ENCODE measurements at places on chromosomes 5 and 9.
A peak's percentile ranks its signal among the peaks of the same experiment; 100 is the strongest.

GRCh38 chr5:119631660-119632059, 2.3 kb downstream of the FAM170A start:
- no peak for DNase-seq

GRCh38 chr9:114372921-114373448, 14.8 kb downstream of the AKNA start:
- peak; percentile 85 for DNase-seq

- no peak for DNase-seq
These were observed 53.4 kb downstream of the PFDN1 start for GRCh38 chr5:140249536-140249935.

DNA sequence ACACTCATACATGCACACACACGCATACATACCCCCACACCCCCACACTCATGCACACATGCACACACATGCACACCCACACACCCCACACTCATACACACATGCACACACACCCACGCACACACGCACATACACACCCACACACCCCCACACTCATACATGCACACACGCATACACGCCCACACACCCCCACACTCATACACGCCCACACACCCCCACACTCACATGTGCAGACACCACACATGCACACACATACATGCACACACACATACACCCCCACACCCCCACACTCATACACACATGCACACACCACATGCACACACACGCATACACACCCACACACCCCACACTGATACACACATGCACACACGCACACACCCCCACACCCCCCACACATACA, 118.3 kb downstream of the COL5A1 start:
- no peak for DNase-seq

DNA sequence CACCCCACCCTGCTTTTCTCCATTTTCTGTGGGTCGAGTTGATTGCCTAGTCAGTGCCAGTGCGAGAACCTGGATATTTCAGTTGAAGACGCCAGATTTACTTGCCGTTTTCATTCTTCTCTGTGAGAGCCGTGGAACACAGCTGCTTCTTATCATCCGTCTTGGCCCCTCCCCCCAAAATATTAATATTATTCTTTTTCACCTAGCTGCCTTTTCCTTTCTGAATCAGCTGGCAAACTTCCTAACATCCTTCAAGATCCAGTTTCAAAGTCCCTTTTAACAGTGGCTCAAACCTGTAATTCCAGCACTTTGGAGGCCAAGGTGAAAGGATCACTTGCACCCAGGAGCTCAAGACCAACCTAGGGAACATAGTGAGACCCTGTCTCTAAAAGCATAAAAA, 117.1 kb upstream of the RASA1 start:
- DNase-seq: no peak

DNA sequence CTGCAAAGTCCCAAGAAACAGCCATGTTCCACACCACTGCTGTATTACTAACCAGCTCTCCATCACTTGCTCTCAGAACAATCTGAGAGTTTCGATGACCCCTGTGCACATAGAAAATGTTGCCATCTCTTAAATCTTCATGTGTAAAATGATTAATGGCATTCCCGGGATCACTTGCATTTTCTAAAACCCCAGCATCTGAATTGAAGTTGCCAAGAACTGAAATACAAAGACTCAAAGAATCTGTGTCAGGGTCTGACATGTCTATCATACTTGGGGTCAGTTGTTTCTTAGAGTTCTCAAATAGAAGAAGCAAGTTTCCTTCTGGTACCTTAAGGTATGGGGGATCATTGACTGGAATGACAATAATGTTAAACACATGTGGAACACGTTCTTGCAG, 115.1 kb downstream of the ESM1 start:
- DNase-seq: no peak

DNA sequence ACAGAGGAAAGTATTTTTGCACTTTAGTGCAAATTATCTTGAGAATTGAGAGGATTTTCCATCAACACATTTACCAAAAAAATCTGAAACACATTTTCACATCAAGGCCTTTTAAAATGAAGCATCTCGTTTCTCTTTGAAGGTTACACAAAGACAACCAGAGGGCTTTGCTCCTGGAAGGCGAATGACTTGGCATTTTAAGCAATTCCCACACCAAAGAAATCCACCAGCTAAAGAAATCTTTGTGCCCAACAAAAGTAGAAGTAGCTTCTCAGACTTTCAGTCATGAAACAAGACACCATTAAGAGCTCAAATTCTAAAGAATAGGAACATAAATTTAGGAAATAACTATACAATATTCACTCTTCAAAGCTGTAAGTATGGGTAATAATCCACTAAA, 59.9 kb downstream of the HABP4 start:
- DNase-seq: no peak

DNA sequence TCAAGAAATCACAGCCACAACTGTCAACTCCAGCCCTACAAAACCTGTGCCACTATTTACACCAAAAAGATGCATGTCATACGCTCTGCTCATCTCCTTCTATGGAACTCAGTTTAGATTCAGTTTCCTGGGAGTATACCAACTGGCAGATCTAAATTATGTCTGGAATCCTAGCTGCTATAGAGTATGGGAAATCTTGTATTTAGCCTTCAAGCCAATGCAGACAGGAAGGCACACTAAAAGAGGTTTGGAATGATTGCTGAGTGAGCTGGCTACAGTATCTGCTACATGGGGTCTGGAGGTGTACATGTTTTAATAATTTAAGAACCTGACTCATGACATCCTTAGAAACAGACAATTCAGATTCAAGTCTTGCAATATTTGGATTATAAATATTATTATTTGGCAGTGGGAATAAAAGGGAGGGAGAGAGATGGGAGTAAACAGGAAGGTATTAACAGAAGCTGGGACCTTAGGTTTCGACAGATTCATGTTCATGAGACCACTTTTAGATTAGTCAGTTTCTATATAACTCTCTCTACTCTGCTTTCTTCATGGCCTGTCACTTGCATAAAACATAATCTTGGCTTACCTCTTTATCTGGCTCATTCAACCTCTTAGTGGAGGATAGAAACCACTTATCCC, 178.8 kb upstream of the HAPLN1 start:
- DNase-seq: no peak

DNA sequence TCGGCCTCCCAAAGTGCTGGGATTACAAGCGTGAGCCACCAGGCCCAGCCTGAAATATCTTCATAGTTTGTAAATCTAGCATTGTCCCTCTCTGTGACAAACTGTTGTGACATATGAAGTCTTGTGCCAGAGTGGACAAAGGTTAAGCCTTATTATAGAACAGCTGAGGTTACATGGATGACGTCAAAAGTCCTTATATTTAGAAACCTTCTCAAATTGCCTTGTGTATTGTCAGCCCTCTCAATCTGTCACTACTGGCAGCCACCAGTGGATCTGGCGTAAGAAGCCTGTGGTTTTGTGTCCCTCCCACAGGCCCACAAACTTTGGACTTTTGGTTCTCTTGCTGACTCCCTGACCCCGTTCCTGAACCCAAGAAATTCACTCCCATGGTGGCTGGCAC, 79.4 kb upstream of the CCDC112 start:
- DNase-seq: peak; percentile 75

DNA sequence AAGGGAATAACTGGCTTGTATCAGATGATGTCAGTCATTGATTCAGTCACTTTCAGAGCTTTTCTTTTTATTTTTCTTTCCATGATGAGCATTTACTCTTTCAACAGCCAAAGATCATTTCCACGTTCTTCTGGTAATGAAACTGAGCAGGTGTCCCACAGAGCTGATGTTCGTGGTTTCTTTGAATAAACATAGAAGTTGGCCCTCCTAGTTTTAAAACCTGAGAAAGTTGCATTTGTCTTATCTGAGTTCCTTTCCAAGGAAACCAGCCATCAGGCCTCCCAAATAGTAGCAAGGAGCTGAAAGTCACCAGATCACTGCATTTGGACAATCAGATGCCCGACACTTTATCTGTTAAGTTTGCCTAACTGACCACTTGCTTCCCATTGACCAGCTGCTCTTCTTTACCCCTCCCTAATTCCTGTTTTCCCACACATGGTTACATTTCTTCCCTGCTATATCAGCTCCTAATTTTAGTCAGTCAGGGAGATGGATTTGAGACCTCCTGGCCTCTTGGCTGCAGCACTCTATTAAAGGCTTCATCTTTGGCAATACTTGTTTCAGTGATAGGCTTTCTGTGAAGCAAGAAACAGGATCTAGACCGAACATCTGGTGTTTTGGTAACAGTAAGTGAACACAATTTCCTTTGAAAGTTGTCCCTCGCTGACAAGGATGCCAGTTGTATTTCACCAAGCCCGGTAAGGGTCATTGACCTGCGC, 420.8 kb downstream of the CHSY3 start:
- no peak for DNase-seq

- DNase-seq: no peak
These were observed 19.2 kb upstream of the ANKRD18A start for GRCh38 chr9:38639577-38639940.

DNA sequence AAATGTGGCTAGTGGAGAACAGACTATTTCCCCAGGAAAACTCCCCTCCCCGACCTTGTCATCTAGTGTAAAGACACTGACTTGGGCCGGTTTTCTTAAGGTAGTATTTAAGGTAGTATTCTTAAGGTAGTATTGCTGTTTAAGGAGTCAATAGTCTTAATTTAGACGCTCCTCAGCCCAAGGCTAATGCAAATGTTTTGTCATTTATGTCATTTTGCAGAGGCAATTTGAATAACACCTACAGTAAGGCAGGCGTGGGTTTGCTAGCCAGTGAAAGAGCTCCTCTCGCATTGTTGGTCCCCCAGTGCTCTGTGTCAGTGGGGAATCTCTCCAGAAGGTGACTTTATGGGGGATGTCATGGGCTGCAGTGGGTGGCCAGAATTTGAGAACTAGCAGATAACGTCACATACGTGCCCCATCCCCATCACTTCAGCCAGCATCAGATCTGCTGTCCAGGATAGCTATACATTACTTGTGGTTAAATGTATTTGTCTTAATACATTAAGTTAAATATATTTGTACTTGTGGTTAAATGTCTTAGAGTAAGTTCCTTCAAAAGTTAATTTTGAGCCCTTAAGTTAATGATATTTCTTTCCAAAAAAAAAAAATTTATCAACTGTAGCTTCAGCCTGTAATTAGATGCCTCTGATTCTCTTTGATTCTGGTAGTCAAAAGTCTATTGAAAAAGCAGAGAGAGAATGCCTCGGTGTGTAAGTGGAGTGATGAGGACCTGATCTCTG, 2.6 kb downstream of the PPP1R26 start:
- no peak for DNase-seq

DNA sequence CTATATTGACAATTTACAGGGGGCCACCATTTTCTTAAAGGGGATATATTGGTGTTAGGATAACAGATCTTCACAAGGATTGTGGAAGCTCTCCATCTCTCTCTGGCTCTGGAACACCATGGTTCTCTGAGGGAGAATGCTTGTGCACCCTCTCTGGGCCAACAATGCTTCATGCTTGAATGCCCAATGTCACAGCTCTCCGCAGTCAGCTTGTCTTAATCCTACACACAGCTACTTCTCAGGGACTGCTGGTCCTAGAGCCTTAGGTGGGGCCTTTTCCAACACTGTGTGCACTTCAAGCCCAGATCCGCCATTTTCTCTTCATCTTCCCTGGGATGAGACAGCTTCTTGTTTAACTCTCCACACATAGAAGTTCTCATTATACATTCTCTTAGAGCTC, 6.9 kb upstream of the PDLIM4 start:
- DNase-seq: no peak

DNA sequence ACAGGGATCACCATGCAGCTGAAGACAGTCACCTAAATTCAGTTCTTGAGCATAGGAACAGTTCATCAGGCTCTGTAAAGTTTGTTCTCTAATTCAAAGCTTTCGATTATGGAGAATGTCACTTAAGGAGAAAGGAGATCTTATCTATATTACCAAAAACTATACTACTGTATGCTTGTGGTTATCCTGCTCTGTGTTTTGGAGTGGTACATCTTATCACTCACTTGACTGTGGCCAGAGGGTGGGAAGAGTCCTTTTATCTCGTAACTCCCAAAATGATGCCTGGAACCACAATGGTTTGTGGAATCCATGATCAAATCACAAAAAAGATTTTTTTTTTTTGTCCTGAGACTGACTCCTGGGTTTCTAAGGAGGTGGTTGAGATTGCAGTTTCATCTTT, 230.7 kb downstream of the COMMD10 start:
- no peak for DNase-seq

DNA sequence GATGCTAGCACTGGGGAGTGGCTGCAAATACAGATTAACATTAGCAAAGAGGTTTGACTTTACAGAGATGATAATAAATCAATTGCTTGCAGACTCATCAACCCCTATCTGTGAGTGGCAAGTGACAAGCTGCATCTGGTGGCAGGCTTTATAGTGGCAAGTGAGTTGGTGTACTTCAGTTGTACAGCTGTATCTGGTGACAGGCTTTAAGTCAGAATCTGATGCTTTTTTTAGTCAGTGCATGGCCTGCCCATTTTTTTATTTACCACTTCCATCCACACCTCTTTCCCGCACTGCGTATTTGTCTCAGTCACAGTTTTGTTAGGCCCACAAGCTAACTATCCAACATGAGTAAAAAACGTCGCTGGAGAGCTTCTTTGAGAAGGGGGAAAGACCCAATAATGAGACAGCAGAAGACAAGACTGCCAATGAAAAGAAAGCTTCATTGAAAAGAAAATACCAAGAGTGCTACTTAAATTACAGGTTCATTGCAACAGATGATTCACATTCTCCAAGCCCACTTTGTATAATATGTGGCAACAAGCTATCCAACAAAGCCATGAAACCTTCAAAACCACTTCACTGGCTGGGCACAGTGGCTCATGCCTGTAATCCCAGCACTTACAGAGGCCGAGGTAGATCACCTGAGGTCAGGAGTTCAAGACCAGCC, 23.1 kb downstream of the ANP32B start:
- DNase-seq: no peak

GRCh38 chr5:174307031-174307408, 261.5 kb downstream of the NSG2 start:
- no peak for DNase-seq

DNA sequence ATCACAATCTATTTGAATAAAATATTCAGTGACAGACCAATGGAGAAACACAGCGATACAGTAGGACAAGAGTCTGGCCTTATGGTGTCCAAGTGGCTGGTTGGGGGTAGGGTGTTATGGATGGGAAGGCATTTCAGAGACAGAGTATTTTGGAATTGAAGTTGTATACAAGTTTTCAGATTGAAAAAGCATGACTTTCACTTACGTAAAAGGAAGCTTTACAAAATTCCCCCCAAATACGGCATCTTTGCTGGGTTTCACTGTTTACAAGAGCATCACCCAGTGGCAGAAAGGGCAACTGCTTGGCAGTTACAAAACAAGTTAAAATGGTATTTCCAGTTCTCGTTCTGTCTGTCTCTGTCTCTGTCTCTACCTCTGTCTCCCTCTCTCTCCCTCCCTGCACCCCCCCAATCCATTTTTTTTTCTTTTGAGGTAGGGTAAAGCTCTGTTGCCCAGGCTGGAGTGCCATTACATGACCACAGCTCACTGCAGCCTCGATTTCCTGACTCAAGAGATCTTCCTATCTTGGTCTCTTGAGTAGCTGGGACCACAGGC, 86.2 kb downstream of the PTPN3 start:
- peak; percentile 27 for DNase-seq

DNA sequence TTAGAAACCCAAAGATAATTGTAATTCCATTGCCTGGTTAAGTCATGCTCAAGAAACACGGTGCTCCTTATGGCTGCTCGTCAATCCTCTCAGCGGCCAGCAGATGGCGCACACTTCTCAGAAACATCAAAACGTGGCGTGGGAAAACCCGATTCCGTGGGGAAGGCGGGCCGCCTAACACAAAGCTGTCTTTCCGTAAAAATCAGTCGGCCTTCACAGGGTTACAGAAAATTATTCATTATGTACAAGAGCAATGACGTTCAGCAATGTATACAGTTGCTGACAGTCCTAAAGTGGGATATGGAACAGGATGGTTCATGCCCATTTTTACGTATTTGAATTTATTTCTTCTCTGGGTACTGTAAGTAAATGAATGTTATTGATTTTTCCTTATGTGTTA, 83.5 kb downstream of the PDE4D start:
- peak; percentile 88 for DNase-seq
